ENCODE measurements at places on chromosomes 2 and 18.

DNA sequence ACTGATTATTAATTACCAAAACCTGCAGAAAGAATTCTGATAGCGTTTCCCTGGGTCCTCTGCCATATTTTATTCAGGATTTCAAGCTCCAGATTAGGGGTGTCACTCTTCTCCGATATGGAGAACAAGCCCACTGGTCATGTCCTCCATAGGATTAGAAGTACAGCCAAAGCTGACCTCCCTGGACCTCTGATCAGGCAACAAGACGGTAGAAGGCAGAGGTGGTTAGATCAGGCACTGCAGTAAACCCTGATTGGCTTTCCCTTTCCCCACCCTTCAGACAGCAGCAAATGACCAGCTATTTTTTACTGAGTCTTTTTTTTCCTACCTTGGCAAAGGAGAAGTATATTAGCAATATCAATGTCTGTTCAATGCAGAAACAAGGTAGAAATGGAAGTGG, 37.7 kb downstream of the SPC25 start:
- H3K4me1 ChIP-seq = no peaks in the 10 kb centered on the region
- H3K36me3 ChIP-seq = no peaks in the 10 kb centered on the region
- H3K4me3 ChIP-seq = no peak overlapping the region
- DNase-seq = no peak

DNA sequence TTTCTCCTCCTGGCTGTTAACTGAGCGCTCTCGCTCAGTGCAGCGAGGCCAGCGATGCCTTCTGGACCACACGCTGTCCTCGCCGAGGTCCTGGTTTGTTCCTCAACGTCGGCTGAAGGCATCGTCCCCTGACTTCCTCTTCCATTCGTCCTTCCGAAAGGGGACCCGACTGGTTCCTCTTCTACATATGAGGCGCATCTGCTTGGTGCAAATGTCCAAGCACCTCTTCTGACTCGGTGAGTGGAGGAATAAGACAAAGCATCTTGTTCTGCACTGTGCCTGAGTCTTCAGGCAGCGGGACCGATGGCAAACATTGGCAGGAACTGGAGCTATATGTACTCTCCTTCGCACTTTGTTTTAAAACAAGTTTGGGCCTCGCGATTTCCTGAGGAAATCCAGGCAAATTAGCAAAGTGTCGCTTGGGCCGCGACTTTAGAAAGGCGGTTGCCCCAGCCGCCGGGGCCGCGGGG, 621 bp upstream of the KCNS3 start:
- no peak overlapping the region for H3K27ac ChIP-seq
- DNase-seq = no peak
- H3K4me1 ChIP-seq = peaks cover 10% of the 10 kb centered on the region
- peaks cover 21% of the 10 kb centered on the region for H3K27me3 ChIP-seq

DNA sequence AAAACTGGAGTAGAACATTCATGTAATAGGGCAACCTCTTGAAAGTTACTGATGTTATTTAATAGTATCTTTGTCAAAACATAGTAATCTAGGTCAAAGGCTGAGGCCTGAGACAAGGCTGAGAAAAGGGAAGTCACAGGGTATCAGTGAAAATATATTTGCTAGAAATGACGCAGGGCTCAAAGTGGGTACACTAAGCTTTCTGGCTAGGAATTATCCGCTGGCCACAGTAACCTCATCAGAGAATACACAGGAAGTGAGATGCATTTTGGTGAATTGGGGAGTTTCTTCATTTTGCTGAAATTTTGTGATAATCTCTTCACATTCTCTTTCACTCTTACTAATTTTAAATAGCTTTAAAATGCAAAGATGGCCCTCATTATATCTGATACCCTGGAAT, 206.8 kb downstream of the OTX1 start:
- no peaks in the 10 kb centered on the region for H3K4me1 ChIP-seq
- H3K36me3 ChIP-seq = no peaks in the 10 kb centered on the region
- no peaks in the 10 kb centered on the region for H3K27me3 ChIP-seq
- DNase-seq = no peak

DNA sequence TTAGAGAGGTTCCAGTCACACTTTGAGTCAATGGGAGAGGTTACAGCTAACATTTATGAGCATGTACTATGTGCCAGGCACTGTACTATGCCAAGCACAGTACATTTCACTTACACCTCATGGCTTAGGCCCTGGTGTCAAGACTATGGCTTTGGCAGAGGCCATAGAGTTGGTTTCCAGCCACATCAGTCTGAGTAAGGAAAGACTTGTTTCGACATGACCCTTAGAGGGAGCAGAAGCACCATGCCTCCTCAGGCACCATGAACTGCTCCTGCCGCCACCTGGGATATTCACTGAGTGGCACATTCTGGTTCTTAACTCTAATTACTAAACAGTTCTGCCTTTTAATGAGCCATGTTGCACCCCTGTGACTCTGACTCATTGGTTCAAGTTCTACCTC, 12.7 kb downstream of the DGUOK start:
- no peaks in the 10 kb centered on the region for H3K4me1 ChIP-seq
- H3K27ac ChIP-seq = no peak overlapping the region
- no peaks in the 10 kb centered on the region for H3K27me3 ChIP-seq

DNA sequence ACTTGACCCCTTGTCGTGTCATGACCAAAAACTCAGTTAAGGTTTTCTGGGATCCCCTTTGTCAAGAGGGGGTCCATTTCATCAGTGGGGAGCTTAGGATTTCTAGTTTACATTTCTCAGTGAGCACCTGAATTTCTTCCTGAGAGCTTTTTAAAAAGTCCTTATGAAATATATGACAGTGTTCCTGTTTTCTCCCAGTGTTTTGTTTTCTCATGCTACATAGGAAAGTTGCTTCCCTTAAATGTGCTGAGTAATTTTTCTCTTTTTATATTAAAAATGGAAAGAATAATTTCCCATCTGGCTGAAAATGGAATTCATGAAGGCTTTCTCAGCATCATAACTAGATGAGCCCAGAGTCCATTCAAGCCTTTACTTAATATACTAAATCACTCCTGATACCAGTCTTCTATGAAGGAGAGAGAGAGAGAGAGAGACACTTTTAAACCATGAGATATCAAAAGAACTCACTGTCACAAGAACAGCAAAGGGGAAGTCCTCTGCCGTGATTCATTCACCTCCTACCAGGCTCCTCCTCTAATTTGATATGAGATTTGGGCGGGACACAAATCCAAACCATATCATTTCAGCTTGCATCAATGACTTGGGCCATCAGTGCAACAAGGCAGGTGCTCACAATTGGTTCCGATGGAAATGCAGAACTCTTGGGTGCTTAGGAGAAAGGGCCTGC, 61.1 kb downstream of the XRCC5 start:
- H3K27me3 ChIP-seq = no peaks in the 10 kb centered on the region
- H3K36me3 ChIP-seq = peaks cover 24% of the 10 kb centered on the region
- no peaks in the 10 kb centered on the region for H3K4me1 ChIP-seq
- H3K4me3 ChIP-seq = no peak overlapping the region
- no peak overlapping the region for H3K27ac ChIP-seq

GRCh38 chr2:23083966-23084365, 301.0 kb upstream of the KLHL29 start:
- H3K27ac ChIP-seq = no peak overlapping the region
- no peaks in the 10 kb centered on the region for H3K27me3 ChIP-seq
- no peak overlapping the region for H3K4me3 ChIP-seq
- no peak for DNase-seq

GRCh38 chr2:73987948-73988700, 3.4 kb downstream of the TET3 start:
- peaks cover 16% of the 10 kb centered on the region for H3K36me3 ChIP-seq
- no peaks in the 10 kb centered on the region for H3K27me3 ChIP-seq
- peaks cover 73% of the 10 kb centered on the region for H3K4me1 ChIP-seq
- DNase-seq = no peak

GRCh38 chr2:241956521-241957110, 87.1 kb downstream of the RTP5 start:
- DNase-seq = no peak
- H3K27ac ChIP-seq = no peak overlapping the region
- H3K4me1 ChIP-seq = no peaks in the 10 kb centered on the region
- peaks cover 96% of the 10 kb centered on the region for H3K27me3 ChIP-seq
- no peaks in the 10 kb centered on the region for H3K36me3 ChIP-seq
- H3K4me3 ChIP-seq = no peak overlapping the region

DNA sequence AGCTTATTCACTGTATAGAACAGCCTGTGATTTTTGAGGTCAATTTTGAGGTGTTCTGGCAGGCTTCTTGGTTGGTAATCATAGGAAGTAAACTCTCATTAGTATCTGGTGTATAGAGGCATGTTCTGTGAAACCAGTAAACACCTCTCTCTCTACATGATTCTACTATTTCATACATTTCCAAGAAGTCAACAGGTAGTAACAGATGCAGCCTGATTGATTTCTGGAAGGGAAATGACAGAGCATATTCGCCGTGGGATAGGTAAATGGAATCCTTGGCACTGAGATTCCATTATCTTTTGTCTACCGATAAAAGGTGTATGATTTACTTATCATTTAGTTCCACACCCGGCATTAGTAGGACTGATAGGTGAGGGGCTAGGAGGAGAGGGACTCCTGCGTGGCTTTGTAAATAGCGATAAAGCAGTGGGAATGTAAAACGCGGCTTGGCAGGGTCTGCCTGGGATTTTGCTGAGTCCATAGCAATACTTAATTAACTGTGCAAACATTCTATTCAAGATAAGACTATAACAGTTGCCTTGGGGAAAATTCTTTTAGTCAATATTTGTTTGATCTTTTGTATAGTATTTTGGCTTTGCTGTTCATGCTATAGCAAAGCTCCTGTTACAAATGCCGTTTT, 32.3 kb downstream of the LYPD6B start:
- peaks cover 72% of the 10 kb centered on the region for H3K4me1 ChIP-seq
- peak overlapping the region; percentile 27 for H3K4me3 ChIP-seq
- no peaks in the 10 kb centered on the region for H3K27me3 ChIP-seq
- peak; percentile 79 for DNase-seq
- no peaks in the 10 kb centered on the region for H3K36me3 ChIP-seq

DNA sequence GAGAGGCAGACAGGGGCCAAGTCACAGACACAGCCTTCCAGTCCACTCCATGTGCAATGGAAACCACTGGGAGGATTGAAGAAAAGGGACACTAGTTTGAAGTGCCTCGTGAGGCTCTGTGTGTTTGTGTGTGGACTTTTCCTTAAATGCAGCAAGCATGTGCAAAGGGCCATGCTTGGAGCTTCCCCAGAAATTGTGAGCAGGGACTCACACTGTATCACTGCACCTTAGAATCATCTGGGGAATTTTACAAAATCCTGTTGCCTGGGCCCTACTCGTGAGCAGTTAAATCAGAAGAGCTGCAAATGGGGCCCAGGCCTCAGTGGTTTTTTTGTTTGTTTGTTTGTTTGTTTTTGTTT, 137.8 kb downstream of the TRIM43 start:
- H3K4me3 ChIP-seq = no peak overlapping the region
- H3K27me3 ChIP-seq = peaks cover 5% of the 10 kb centered on the region
- H3K36me3 ChIP-seq = no peaks in the 10 kb centered on the region
- no peak overlapping the region for H3K27ac ChIP-seq
- no peak for DNase-seq

GRCh38 chr2:172287190-172287589, 140.2 kb upstream of the ITGA6 start:
- H3K27me3 ChIP-seq = no peaks in the 10 kb centered on the region
- no peak for DNase-seq
- no peaks in the 10 kb centered on the region for H3K36me3 ChIP-seq
- no peak overlapping the region for H3K4me3 ChIP-seq
- H3K27ac ChIP-seq = no peak overlapping the region
- peaks cover 16% of the 10 kb centered on the region for H3K4me1 ChIP-seq

GRCh38 chr2:84224121-84224520, 235.0 kb downstream of the SUCLG1 start:
- no peaks in the 10 kb centered on the region for H3K36me3 ChIP-seq
- no peak overlapping the region for H3K27ac ChIP-seq
- H3K4me1 ChIP-seq = no peaks in the 10 kb centered on the region
- no peak overlapping the region for H3K4me3 ChIP-seq
- DNase-seq = no peak

DNA sequence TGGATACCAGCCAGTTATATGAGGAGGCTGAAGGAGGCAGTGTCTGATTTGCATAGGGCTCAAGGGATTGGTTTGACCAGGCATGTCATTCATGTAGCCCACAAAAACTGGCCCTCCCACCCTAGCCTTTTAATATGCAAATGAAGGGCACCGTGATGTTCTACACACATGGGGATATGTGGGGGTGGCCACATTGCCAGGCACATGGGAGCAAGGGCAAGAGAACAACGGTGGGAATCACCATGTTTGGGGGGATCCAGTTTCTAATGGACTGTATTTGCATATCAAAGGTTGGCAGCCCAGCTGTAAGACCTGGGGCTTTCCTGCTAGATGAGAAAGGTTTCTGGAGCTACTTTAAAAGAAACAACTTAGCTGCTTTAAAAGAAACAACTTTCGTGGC, 65.1 kb upstream of the SLC25A52 start:
- no peaks in the 10 kb centered on the region for H3K36me3 ChIP-seq
- H3K4me1 ChIP-seq = no peaks in the 10 kb centered on the region
- no peaks in the 10 kb centered on the region for H3K27me3 ChIP-seq
- no peak for DNase-seq

DNA sequence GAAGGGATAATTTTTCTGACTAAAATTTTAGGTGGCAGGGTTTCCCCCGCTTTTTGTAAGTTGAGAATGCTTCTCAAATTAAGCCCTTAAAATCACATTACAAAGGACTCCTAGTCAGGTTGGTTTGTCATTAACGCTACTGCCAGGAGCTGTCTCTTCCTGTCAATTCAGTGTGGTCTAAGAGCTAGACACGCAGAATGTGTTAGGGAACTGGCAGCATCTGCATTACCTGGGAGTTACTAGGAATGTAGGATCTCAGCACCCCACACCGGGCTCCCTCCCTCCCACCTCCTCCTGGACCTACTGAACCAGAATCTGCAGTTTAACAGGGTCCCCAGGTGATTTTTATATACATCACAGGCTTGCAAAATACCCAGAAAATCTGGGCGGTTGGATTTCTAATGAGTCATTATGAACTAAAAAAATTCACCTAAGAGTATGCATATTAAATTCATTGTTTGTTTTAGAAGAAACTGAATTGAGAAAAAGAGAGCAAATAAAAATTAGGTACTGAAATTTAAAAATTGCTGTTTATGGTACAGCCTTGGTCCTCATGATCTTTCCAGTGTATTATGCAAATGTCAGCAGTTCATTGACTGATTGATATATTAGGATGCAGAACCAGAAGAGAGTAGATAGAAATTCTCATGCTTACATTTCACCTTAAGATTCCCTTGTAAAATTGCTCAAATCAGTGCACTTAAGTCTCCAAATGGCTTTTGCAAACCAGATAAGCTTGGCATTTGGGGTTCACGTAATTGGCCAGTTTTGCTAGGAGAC, 130.9 kb upstream of the ITGA6 start:
- no peaks in the 10 kb centered on the region for H3K36me3 ChIP-seq
- no peak for DNase-seq
- H3K27me3 ChIP-seq = no peaks in the 10 kb centered on the region
- no peak overlapping the region for H3K27ac ChIP-seq
- H3K4me3 ChIP-seq = no peak overlapping the region

- DNase-seq = no peak
- no peak overlapping the region for H3K4me3 ChIP-seq
- H3K27ac ChIP-seq = no peak overlapping the region
- peaks cover 46% of the 10 kb centered on the region for H3K27me3 ChIP-seq
- H3K36me3 ChIP-seq = no peaks in the 10 kb centered on the region
- no peaks in the 10 kb centered on the region for H3K4me1 ChIP-seq
Observed at GRCh38 chr2:240688553-240688919, 3.1 kb upstream of the AQP12A start.

- no peaks in the 10 kb centered on the region for H3K4me1 ChIP-seq
- DNase-seq = no peak
- H3K27ac ChIP-seq = no peak overlapping the region
- no peaks in the 10 kb centered on the region for H3K36me3 ChIP-seq
Observed at GRCh38 chr2:23312996-23313606, 71.9 kb upstream of the KLHL29 start.

- H3K4me3 ChIP-seq = no peak overlapping the region
- no peak for DNase-seq
- H3K27me3 ChIP-seq = no peaks in the 10 kb centered on the region
- H3K36me3 ChIP-seq = no peaks in the 10 kb centered on the region
Observed at GRCh38 chr2:4762951-4763376, 929.2 kb upstream of the SOX11 start.
